Posterior vena cava (tissue), 2 donors: ENCODE measurements at places on chromosomes 11 and 22.

DNA sequence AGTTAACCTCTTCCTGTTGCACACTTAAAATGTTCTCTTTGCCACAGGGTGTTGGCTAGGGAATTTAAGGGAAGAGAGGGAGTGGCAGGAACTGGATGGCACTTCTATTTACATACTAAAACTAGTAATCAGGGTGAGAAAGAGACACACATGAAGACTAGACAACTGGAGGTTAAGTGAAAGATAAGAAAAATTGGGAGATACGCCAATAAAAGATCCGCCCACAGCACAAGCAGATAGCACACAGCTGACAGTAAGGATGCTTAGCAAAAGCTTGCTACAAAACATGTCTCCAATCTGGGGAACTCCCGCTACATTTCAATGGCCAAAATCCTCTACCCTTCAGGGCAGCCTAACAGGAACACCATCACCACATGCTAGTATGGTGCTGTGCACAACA, 12.8 kb downstream of the CPSF7 start:
- DNase-seq: no peak

GRCh38 chr11:21421711-21422329, 752.4 kb downstream of the NELL1 start:
- no peak for DNase-seq

DNA sequence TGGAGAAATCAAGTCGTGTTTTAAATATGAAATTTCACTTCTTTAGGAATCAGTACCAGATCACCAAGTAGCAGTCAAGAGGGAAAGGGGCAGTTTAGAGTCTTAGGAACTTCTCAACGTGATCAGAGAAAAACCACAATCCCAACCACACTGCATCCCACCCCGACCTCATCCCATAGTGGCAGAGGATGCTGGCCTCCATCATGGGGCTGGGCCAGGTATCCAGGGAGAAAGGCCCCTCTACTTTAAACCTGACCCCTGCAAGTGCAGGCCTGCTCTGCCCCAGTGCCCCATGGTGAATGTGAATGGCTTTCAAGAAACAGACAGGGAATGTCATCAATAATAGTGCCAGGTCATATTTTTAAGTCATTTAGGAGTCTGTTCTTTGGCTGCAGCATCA, 12.1 kb downstream of the CHST1 start:
- DNase-seq: no peak

GRCh38 chr11:30006876-30007275, 10.0 kb downstream of the KCNA4 start:
- no peak for DNase-seq

DNA sequence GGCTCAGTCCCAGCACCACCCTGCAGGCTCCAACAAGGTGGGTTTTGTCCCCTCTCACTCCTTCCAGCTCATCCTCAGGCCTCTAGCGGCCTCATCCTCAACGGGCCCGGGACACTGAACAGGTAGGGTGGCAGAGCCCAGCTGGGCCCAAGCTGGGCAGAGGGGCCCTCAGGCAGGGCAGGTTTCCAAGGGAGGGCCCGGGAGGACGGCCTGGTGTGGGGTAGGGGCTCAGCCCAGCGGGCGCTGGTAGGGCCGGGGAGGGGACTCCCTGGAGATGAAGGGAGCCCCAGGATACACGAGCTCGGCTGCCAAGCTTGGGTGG, 2.5 kb upstream of the IFITM10 start:
- no peak for DNase-seq

DNA sequence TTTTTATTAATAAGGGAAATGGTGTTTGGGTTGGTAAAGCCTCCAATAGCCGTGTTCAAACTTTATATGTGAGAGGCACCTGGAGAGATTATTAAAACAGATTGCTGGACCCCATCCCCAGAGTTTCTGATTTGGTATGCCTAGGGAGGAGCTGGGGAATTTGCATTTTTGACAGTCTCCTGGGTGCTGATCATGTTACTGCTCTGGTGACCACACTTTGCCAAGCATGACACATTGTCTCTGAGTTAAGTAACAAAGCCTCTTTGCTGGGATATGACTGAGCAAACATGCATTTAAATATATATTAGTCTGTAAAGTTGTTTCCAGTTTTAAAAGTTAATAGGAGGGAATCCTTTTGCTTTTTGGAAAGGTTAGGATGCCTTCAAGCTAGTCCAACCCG, 140.4 kb downstream of the NAV2 start:
- DNase-seq: no peak

DNA sequence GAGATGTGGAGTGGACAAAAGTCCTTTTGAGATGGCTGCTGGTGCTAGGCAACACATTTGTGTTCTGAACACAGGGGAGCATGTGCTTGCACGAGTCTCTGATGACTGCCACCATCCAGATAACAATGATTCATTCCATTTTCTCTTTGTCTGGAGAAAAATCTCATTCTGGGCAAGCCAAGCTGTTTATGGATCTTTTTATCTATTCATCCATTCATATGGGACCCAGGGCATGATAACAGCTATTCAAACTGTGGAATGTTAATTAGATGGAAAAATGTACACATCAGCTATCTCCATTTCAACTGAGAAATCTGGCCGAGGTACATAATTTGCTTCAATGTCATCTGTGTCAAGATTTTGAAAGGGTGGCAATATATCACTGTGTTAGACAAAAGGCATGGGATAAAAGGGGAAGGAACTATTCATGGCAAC, 117.5 kb upstream of the ZBED5 start:
- DNase-seq: no peak

GRCh38 chr22:18070556-18071306, 7.1 kb upstream of the PEX26 start:
- DNase-seq: peak; percentile 52

GRCh38 chr11:104798789-104799188, 99.5 kb downstream of the CASP12 start:
- DNase-seq: no peak

DNA sequence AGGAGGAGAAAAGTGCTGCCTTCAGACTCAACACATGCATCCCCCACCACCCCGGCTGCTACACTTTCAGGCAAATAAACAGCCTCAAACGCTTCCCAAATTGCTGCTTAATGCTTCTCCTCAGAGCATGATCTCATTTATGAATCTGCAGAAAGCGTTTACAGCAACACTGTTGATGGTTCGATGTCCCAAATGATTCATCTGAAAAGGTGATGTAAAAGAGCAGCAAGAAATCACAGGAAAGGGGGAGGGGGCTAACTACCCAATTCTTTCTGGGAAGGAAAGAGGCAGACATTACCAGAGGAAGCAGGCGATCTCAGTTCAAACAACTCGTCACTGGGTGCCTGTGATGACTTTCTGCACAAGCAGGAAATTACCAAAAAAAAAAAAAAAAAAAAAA, 119.6 kb downstream of the TENM4 start:
- DNase-seq: no peak
